ENCODE measurements at places on chromosomes 16 and 17.
A peak's percentile ranks its signal among the peaks of the same experiment; 100 is the strongest.

DNA sequence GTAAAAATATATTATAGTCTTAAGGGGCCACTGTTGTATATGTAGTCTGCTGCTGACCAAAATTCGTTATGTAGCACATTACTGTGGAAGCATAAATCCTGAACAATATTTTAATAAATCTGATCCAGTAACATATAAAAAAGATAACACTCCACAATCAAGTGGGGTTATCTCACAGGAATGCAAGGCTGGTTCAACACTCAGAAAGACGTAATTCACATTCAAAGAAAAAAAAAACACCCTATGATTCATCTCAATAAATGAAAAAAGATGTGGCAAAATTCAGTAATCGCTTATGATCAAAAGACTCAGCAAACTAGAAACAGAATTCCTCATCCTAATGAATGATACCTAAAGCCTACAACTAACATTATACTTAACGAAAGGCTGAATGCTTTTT lies 47.8 kb downstream of the CREBBP start:
- no peaks in the 10 kb centered on the region for H3K27me3 ChIP-seq
- H3K27ac ChIP-seq = no peak overlapping the region
- no peak for DNase-seq
- H3K4me3 ChIP-seq = no peak overlapping the region
- H3K4me1 ChIP-seq = peaks cover 25% of the 10 kb centered on the region

- peaks cover 38% of the 10 kb centered on the region for H3K36me3 ChIP-seq
- DNase-seq = no peak
- H3K4me3 ChIP-seq = peak overlapping the region; percentile 99
- peaks cover 28% of the 10 kb centered on the region for H3K4me1 ChIP-seq
Measured at GRCh38 chr17:81509207-81509971, 3.2 kb downstream of the ACTG1 start.

DNA sequence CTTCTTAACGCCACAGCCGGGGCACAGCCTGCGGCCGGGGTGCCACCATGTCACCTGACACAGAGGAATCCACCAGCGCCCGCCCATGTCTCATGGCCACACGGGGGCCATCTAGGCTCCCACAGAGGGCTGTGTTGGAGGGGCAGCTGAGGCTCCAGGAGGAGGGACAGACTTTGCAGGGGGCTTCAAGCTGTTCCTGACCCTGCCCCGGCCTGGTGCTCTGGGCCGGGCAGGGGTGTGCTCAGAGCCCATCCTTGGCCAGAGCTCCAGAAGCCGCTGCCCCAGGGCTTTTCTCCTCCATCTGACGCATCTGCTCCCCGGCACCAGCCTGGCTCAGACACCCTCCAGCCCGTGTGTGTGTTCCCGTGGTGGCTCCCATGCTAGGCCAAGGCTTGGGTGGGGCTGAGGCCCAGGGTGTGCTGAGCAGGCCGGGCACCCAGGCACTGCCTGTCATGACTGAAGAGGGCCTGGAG lies 7.8 kb upstream of the SLC38A10 start:
- H3K4me1 ChIP-seq = no peaks in the 10 kb centered on the region
- no peak overlapping the region for H3K27ac ChIP-seq
- no peaks in the 10 kb centered on the region for H3K27me3 ChIP-seq
- no peak for DNase-seq

DNA sequence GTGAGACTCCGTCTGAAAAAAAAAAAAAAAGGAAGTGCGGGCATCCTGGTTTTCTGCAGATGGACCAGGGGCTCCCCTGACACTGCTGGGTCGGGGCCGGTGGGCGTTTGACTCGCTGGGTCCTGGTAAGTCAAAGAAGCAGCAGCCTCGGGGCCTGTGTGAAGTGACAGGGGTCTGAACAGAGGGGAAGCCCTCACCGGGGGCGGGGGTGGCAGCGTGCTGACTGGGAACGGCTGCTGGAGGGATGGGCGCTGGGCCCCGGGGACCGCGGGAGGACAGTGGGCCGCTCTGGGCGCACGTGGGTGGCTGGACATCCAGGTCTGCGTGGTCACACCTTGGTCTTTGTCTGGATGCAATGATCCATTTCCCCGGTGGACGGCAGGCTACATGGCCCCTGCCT lies 8.2 kb downstream of the GALNS start:
- no peak overlapping the region for H3K27ac ChIP-seq
- H3K36me3 ChIP-seq = peaks cover 15% of the 10 kb centered on the region
- DNase-seq = no peak
- H3K4me3 ChIP-seq = no peak overlapping the region
- H3K27me3 ChIP-seq = no peaks in the 10 kb centered on the region

DNA sequence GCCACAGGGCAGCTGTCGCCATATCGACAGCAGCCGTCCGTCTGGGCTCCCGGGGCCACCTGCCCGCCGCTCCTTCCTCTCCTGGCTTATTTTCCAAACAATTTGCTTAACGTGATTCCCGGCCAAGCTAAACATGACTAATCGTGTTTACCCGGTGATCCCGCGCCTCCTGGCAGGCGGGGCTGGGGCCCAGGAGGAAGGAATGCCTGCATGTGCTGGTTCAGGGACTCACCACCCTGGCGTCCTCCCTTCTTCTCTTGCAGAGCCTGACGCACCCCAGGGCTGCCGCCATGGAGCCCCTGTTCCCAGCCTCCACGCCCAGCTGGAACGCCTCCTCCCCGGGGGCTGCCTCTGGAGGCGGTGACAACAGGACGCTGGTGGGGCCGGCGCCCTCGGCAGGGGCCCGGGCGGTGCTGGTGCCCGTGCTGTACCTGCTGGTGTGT lies 6.1 kb downstream of the SSTR5 start:
- H3K27me3 ChIP-seq = no peaks in the 10 kb centered on the region
- no peak for DNase-seq

GRCh38 chr16:54748611-54749190 lies 182.0 kb upstream of the IRX5 start:
- DNase-seq = no peak
- H3K27me3 ChIP-seq = peaks cover 3% of the 10 kb centered on the region
- no peak overlapping the region for H3K4me3 ChIP-seq
- H3K4me1 ChIP-seq = peaks cover 18% of the 10 kb centered on the region
- H3K27ac ChIP-seq = no peak overlapping the region
- 0 out of 2 replicates have a peak, but pooled peaks cover 2% of the 10 kb centered on the region for H3K36me3 ChIP-seq

- no peak overlapping the region for H3K27ac ChIP-seq
- H3K4me1 ChIP-seq = no peaks in the 10 kb centered on the region
Measured at GRCh38 chr16:30837904-30838303, 50.9 kb upstream of the ZNF629 start.

DNA sequence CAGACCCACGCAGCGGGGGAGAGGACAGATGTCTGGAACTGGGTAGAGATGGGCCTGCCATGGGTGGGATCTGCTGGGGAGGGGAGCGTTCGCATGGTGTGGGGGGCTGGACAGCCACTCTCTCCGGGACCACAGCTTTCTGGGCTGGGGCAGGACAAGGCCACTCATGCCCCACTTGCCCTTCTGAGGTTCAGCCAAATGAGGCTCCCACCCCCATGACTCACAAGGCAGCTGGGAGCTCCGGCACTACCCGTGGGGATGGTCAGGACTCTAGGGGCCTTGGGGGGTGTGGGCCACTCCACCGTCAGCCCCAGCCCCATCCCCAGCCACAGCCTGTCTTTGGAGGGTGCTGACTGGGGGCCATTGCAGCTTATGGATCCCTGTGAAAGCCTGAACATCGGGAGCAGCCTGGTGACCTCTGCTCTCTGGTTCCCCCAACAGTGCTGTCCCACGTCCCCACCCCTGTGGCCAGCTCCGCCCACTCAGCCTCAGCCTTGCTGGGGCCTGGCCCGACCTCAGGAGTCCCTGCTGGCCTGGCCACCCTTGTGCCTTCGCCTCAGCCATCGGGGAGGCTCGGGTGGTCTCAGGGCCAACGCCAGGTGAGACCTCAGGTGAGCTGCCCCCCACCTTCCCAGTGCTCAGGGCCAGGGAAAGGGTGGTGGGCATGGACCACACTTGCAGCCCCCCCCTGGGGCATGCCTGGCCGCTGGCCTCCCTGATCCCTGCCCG lies 4.7 kb upstream of the CDH15 start:
- H3K4me3 ChIP-seq = no peak overlapping the region
- DNase-seq = no peak
- no peak overlapping the region for H3K27ac ChIP-seq
- H3K27me3 ChIP-seq = peaks cover 6% of the 10 kb centered on the region
- H3K36me3 ChIP-seq = no peaks in the 10 kb centered on the region

GRCh38 chr16:49411121-49411970 lies 37.7 kb downstream of the C16orf78 start:
- H3K27me3 ChIP-seq = no peaks in the 10 kb centered on the region
- no peaks in the 10 kb centered on the region for H3K36me3 ChIP-seq
- no peak overlapping the region for H3K27ac ChIP-seq
- no peak for DNase-seq

- no peak overlapping the region for H3K4me3 ChIP-seq
- peaks cover 56% of the 10 kb centered on the region for H3K4me1 ChIP-seq
- no peak for DNase-seq
Measured at GRCh38 chr16:8828541-8829165, 31.0 kb downstream of the PMM2 start.

DNA sequence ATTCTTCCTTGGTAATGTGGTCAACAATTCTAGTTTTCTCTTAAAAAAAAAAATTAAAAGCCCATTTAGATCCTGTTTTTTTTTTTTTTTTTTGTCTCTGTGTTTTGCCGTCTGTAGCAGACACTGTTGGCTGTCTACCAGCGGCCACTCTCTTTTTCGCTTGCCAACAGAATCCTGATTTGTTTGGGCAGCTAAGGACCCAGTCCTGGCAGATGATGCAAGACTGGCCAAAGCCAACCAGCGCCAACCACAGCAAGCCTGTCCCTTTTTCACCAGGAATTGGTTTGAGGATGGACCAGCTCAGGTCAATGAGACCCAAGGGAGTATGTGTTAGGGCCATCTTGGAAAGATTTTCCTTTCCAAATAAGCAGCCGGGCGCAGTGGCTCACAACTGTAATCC lies 28.2 kb downstream of the ST3GAL2 start:
- no peak for DNase-seq
- no peak overlapping the region for H3K4me3 ChIP-seq
- peaks cover 8% of the 10 kb centered on the region for H3K36me3 ChIP-seq
- no peaks in the 10 kb centered on the region for H3K27me3 ChIP-seq
- peaks cover 20% of the 10 kb centered on the region for H3K4me1 ChIP-seq

DNA sequence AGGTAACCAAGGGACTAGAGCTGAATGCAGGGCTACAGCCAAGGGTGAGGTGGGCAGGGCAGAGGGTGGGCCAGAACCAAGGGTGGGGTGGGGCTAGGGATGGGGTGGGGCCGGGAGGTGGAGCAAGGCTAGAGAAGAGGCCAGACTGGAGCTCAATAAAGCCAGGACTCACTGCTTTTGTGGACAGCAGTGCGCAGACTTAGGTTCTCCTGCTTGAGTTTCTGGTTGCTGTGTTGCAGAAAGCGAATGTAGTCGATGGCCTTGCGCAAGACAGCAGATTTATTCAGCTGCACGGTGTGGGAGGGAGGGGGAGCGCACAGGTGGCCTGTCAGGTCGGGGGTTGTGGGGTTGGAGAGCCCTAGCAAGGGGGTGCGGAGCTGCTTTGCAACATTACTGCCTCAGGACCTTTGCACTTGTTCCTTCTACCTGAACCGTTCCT lies 18.7 kb downstream of the SREBF1 start:
- DNase-seq = no peak
- no peaks in the 10 kb centered on the region for H3K27me3 ChIP-seq

DNA sequence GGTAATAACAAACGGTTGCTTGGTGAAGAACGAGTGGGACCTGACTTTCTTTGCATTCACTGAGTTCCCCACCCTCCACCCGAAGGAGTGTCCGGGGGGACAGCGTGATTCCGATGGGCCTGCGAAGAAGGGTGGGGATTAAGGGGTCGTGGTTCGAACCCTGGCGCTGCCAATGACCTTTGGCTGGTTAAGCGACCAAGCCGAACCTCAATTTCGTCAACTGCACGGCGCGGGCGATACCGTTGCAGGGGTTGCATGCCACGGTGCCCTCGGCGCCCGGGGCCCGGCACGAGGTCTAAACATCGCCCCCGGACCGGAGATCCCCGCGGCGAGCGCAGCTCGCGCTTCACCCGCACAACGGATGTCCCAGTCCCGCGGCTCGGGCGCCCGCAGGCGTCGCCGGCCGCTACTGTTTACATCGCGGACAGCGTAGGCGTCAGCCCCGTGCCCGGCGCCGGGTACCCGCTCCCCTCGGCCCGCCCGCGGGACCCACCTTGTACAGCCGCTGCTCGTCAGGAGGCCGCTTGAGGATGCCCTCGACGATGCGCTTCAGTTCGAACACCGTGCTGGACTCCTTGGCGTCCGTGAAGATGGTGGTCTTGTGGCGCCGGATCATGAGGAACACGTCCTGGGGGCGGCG lies 460 bp downstream of the ELOB start:
- peaks cover 17% of the 10 kb centered on the region for H3K36me3 ChIP-seq
- peak; percentile 37 for DNase-seq
- H3K27me3 ChIP-seq = no peaks in the 10 kb centered on the region
- H3K4me1 ChIP-seq = peaks cover 23% of the 10 kb centered on the region
- peak overlapping the region; percentile 93 for H3K4me3 ChIP-seq

All from WTC11 (cell line).